Effector CD8-positive, alpha-beta T cell (primary cell): ENCODE measurements at places on chromosomes 13 and 19.

DNA sequence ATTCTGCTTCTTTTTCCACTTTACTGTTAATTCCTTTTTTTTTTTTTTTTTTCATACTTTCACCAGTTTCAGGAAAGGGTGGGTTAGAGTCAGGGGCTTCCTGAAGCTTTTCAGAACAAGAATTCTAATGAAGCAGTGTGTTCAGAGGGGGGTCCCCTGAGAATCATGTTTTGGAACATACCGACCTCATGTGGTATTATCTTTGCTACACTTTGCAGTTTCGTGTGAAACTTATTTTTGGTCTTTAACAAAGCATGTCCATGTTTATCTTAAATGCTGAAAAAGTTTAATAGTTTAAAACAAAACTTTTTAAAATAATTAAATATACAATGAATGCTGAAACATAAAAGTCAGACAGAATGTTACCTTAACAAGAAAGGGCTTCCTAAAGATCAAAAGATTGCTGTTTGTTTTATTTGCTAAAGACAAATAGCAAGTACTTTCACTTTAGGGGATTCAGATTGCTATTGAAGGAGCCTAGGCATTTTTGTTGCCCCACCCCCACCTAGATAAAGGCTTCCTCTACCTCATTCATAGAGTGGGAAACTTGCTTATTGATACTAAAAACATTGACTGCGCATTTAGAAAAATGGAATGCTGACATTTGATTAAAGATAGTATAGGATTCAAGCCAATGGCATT is 21.1 kb upstream of the POMP start:
- no peak for DNase-seq

GRCh38 chr13:59352600-59352999 is 811.1 kb downstream of the DIAPH3 start:
- no peak for DNase-seq

DNA sequence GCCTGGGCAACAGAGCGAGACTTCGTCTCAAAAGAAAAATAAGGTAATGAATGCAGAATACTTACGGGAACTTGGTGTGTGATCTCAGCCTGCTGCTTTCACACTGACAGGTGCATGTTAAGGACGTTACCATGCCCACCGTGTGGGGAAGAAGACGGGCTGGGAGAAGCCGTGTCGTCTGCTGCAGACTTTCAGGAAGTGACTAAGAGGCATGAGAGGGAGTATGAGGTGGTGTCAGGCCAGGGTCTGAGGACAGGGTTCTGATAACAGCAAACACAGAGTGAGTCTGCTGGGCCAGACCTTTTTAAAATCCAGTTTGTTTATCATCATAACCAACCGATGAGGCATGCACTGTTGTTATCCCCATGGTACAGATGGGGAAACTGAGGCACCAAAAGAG is 13.6 kb upstream of the GALP start:
- no peak for DNase-seq

GRCh38 chr19:51431124-51431523 is 13.7 kb upstream of the SIGLEC10 start:
- DNase-seq: no peak

- peak; percentile 20 for DNase-seq
These were observed 74.5 kb upstream of the RAP2A start for GRCh38 chr13:97359181-97360057.

DNA sequence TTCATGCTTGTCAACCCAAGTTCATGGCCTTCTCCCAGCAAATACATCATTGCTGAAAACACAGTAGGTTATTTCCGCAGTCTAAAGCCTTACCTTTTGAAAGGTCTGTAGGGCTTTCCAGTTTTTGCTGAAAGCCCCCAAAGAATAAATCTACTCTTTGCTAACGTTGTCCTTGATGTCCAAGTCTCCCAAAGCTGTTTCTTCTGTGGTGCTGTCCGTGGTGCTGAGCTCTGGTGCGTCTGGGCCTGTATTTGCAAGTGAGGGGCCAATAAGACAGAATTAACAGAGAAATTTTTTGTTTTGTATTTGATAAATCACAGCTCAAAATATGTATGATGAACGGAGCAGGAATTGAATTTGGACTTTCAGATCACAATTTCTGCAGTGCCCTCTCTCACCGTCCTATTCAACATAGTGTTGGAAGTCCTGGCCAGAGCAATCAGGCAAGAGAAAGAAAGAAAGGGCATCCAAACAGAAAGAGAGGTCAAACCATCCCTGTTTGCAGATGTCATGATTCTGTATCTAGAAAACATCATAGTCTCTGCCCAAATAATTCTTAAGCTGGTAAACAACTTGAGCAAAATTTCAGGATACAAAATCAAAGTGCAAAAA is 9.8 kb upstream of the LGALS16 start:
- no peak for DNase-seq

DNA sequence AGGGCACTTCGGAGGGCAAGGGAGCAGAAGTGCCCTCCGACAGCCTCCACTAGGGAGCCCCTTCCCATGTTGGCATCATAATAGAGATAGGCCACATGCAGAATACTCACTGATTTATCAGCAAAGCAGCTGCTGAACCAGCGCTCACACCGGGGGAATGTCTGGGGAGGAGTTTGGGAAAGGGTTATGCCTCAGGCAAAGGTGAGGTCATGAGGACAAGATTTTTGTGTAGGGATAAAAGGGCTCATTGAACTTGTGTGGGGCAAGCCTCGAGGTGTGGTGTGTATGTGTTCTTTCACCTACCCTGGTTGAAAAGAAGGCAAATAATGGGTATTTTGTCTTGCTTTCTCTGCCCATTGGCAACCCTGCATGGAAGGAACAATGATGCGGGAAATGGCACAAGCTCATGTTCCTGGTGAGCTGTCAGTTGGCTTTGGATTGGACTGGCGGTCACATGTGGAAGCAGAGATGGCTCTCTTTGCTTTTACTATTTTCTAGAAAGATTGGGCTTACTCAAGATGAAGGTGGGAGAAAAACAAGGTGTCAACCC is 39.1 kb upstream of the SLC7A9 start:
- DNase-seq: no peak

GRCh38 chr19:33063356-33063752 is 1.3 kb downstream of the RHPN2 start:
- DNase-seq: no peak

- no peak for DNase-seq
These were observed 6.7 kb downstream of the PPP1R37 start for GRCh38 chr19:45099467-45100191.

DNA sequence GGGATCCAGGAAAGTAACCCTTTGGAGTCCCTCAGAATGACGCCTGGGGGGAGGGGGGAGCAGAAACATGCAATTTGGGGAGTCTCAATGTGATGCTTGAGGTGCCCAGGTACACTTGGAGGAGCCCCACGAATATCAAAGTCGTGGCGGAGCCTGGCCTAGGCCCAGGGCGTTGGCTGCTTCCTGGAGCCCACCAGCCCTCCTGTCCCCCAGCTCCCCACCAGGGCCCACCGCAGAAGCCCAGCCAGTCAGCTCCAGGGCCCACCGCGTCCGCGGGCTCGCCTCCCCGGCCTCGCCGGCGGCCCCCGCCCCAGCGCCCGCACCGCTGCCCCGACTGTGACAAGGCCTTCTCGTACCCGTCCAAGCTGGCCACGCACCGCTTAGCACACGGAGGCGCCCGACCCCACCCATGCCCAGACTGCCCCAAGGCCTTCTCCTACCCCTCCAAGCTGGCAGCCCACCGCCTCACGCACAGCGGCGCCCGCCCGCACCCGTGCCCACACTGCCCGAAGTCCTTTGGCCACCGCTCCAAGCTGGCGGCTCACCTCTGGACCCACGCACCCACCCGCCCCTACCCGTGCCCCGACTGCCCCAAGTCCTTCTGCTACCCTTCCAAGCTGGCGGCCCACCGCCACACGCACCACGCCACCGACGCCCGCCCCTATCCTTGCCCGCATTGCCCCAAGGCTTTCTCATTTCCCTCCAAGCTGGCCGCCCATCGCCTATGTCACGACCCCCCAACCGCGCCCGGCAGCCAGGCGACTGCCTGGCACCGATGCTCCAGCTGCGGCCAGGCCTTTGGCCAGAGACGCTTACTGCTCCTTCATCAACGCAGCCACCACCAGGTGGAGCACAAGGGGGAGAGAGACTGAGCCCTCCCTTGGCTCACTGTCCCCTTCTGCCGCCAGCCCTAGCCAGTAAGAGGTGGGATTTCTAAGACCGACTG is 2.1 kb downstream of the ZNF575 start:
- peak; percentile 15 for DNase-seq

GRCh38 chr13:74074723-74075122 is 59.5 kb downstream of the KLF12 start:
- no peak for DNase-seq

DNA sequence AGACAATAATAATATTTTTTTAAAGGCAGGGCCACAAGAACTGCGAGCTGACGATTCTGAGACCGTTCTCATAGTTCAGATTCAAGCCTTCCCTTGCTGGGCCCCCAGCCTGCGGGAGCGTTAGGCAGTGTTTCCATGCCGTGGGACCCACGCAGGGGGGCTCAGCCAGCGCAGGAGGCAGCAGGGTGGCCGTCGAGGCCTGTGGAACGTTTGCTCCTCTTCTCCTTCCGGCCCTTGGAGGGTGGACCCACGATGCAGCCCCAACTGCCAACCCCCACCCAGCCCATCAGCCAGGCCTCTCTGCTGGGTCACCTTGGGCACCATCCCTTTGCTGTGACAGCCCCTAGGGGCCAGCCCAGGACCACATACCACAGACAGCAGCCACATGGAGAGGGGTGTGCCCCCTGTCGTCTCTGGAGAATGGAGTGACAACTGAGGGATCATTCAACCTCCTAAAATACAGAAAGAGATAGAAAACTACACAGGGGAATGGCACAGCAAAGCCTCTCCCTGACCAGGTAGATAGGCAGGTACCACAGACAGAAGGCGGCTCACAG is 46.8 kb downstream of the PDCD5 start:
- DNase-seq: no peak

DNA sequence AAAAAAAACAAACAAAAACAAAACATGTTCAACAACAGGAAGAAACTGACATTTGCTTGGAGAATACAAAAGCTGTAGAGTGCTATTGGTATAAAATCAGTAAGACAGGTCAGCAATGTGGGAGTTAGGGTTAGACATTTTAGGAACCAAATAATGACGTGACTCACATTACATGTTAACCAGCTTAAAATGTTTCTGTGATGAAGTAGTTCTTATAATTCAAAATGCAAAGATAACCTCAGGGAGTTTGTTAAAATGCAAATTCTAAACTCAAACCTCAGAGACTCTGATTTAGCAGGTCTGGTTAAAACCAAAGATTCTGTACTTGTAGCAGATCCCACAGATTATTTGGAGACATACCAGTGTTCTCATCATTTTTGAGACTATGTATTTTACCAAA is 549.4 kb upstream of the SLITRK1 start:
- DNase-seq: no peak

- DNase-seq: no peak
These were observed 86.4 kb downstream of the RGCC start for GRCh38 chr13:41543664-41544300.

GRCh38 chr13:29020314-29020713 is 200.2 kb downstream of the MTUS2 start:
- no peak for DNase-seq

DNA sequence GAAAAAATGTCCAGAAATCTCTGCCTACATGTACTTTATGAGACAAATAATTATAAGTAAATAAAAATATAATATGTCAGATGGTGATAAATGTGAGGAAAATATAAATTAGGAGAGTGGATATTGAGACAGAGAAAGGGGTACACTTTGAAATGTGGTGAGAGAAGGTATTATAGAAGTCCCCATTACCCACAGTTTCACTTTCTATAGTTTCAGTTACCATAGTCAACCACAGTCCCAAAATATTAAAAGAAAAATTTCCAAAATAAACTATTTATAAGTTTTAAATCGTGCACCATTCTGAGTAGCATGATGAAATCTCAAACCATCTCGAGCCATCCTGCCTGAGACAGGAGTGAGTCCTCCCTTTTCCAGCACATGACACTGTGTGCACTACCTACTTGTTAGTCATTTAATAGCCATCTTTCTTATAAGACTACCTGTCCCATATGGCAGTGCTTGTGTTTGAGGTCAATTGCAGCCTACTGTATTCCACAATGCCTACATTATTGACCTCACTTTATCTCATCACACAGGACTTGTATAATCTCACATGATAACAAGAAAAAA is 653.7 kb downstream of the DACH1 start:
- DNase-seq: no peak

- DNase-seq: no peak
These were observed 37.3 kb downstream of the NFIC start for GRCh38 chr19:3403489-3404323.

- DNase-seq: peak; percentile 56
These were observed at the start of gene TMEM147 for GRCh38 chr19:35545001-35545854. TMEM147 (plus strand) TSS chr19:35545626; CDS start chr19:35545740, 114 bp downstream.

GRCh38 chr19:55436847-55437246 is 6.3 kb downstream of the SHISA7 start:
- DNase-seq: no peak

DNA sequence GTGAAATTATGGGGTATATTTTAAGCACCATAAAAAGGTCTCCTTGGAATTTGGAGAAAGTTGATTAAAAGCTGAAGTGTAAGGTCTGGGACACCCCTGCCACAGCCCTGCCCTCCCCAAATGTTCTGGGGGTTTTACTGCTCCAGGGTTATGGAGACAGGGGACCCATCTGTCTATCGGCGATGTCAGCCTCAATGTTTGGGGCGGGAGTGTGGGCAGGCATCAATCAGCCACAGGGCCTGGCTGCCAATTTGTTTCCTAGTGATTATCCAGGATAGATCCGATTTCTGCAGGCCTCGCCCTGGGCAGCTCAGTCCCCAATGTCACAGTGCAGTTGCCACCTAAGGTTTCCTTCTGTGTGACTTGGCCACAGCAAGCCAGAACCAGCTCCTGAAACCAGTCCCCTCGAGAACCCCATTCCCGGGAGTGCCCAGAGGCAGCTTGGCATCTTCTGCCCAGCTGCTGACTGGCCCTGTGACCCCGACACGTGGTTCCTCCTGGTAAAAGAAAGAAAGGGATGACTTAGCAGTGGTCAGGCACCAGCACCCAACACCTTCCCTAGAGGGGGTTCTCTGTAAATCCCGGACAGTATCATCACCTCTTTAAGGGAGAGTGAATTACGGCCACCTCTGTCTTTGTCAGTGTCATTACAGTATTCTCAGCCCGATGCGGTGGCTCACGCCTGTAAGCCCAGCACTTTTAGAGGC is 41.6 kb downstream of the MYO9B start:
- DNase-seq: no peak

DNA sequence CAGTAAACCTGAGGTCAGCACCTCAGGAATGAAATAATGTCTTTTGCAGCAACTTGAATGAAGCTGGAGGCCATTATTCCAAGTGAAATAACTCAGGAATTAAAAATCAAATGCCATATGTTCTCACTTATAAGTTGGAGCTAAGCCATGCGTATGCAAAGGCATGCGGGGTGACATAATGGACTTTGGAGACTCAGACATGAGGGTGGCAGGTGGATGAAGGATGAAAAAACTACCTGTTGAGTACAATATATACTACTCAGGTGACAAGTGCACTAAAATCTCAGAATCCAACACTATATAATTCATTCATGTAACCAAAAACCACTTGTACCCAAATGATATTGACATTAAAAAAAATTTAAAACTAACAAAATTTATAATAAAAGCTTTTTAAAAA is 1416.9 kb downstream of the UQCRFS1 start:
- DNase-seq: no peak
